ENCODE measurements at places on chromosomes 3 and 15. TPM values are rescaled to one million over a fixed set of nuclear protein-coding genes. Genes with fewer than 3 reads are reported as not detected.

The TRIM71 gene
- not detected for total RNA-seq

The XCR1 gene
- total RNA-seq: not detected

DNA sequence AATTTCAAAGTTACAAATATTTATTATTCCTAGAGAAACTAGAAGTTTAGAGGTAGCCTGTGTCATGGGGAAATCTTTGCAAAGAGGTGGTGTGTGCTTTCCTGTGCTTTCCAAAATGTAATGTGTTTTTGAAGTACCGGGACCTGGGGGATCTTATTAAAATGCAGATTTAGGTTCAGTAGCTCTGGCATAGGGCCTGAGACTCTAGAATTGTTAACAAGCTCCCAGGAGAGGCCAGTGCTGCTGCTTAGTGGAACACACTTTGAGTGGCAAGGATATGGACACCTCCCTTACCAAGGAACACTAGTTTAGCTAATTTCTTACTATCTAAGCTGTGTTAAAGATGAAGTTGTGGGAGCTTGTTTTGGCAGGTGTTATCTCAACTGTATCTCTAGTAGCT is 428.9 kb downstream of the VGLL3 start:
- H3K27me3 ChIP-seq: no peaks in the 10 kb centered on the region
- no peak for DNase-seq
- no peaks in the 10 kb centered on the region for H3K36me3 ChIP-seq
- H3K27ac ChIP-seq: no peak overlapping the region

GRCh38 chr3:4687596-4687995 is 194.4 kb downstream of the ITPR1 start:
- H3K27me3 ChIP-seq: no peaks in the 10 kb centered on the region
- H3K36me3 ChIP-seq: no peaks in the 10 kb centered on the region
- DNase-seq: no peak
- H3K4me3 ChIP-seq: no peak overlapping the region
- H3K4me1 ChIP-seq: no peaks in the 10 kb centered on the region
- no peak overlapping the region for H3K27ac ChIP-seq

DNA sequence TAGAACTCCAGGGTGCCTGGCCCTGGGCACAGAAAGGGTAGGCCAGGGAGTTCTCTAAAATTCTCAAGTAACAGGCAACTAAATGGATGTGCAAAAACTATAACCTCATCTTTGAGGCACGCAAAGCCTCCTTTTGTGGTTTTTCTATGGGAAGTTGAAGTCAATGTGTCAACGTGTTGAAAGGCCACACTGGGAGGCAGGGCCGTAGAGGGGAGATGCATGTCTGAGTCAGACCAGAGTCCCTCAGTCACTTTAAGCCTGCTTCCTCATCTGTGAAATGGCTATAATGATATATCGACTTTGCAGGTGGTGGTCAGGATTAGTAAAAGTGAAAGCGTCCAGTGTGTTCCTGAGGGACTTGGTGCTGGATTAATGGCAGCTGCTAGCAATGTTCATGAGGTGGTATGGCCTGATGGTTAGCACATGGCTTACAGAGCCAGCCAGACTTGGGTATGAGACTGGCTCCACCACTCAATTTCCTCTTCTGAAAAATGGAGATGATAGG is 17.0 kb downstream of the TGM5 start:
- no peaks in the 10 kb centered on the region for H3K36me3 ChIP-seq
- no peak overlapping the region for H3K27ac ChIP-seq
- DNase-seq: no peak
- no peaks in the 10 kb centered on the region for H3K4me1 ChIP-seq
- H3K27me3 ChIP-seq: peaks cover 12% of the 10 kb centered on the region

- no peak for DNase-seq
- H3K27me3 ChIP-seq: no peaks in the 10 kb centered on the region
- no peaks in the 10 kb centered on the region for H3K36me3 ChIP-seq
- H3K4me1 ChIP-seq: no peaks in the 10 kb centered on the region
- no peak overlapping the region for H3K27ac ChIP-seq
Measured at GRCh38 chr15:88166082-88166993, 90.2 kb downstream of the NTRK3 start.

DNA sequence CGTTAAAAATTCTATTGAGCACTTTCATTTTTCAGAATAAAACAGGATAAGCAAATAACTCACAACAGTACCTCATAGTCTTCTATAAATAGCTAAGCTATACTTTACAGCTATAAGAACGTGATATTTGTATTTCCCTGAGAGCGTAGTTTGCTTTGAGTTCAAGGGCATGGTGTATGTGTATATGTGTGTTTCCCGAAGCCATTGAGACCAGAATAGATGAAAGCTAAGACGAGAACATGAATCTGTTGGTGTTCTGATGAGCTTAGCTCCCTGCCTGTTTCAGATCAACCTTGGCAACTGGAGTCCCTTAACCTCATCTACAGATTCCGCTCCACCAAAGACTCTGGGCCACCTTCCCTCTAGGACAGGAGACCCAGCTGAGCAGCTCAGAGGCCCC is 59.5 kb upstream of the MCF2L2 start:
- no peaks in the 10 kb centered on the region for H3K36me3 ChIP-seq
- DNase-seq: no peak
- H3K4me1 ChIP-seq: peaks cover 6% of the 10 kb centered on the region
- no peak overlapping the region for H3K27ac ChIP-seq
- no peak overlapping the region for H3K4me3 ChIP-seq
- H3K27me3 ChIP-seq: no peaks in the 10 kb centered on the region

The PLD1 gene
- 108 TPM for total RNA-seq

The VPS33B gene
- total RNA-seq: 14.7 TPM

The STX19 gene
- not detected for total RNA-seq

The ZSCAN29 gene
- total RNA-seq: 15.7 TPM

The ANXA2 gene
- total RNA-seq: 2,636 TPM
